ENCODE measurements at places on chromosomes 3 and 15.

- DNase-seq: no peak
These were observed 234.6 kb downstream of the NAALADL2 start for GRCh38 chr3:175093748-175094147.

GRCh38 chr15:53869044-53869805, 109.0 kb upstream of the UNC13C start:
- DNase-seq: no peak

DNA sequence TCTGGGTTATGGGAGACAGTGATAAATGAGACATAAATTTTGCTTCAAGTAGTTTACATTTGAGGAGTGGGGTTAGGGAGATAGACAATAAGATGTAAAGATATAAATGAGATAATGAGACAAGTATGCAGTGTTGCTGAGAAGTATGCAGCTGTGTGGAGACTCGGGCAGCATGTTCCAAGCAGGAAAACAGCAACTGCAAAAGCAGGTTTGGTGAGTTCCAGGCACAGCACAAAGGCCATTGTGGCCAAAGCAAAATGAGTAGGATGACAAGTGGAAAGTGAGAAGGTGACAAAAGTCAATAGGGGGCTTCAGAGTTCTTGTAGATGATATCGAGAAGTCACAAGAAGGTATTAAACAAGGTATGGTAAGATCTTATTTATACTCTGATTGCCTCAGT, 259.1 kb upstream of the PEX5L start:
- DNase-seq: no peak

- no peak for DNase-seq
These were observed 51.0 kb upstream of the ATP13A3 start for GRCh38 chr3:194537732-194538247.

GRCh38 chr15:98528046-98528725, 120.2 kb upstream of the IGF1R start:
- DNase-seq: no peak

- DNase-seq: no peak
These were observed 9.2 kb downstream of the CADM2 start for GRCh38 chr3:84967767-84968581.

DNA sequence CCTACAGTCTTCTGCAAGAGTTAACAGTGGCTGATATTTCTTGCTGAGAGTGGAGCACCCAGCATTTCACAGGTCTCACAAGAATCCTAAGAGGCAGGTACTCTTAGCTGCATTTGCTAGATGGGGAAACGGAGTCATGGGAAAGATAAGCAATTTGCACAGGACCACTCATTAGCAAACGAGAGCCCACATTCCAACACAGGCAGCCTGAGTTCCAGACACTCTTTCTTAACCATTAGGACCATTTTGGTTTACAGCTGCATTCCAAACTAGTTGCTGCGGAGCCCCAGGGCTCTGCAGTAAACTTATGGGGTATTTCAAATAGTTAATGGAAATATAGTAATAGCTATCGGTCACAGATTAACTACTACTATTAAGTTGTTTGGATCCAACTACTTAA, 42.5 kb downstream of the LYZL4 start:
- DNase-seq: no peak

Data from activated T-cell treated with anti-CD3 and anti-CD28 coated beads, Interleukin-2, amount 50 U/mL, for 72 hours (primary cell).